ENCODE measurements at places on chromosomes 3 and 15.

DNA sequence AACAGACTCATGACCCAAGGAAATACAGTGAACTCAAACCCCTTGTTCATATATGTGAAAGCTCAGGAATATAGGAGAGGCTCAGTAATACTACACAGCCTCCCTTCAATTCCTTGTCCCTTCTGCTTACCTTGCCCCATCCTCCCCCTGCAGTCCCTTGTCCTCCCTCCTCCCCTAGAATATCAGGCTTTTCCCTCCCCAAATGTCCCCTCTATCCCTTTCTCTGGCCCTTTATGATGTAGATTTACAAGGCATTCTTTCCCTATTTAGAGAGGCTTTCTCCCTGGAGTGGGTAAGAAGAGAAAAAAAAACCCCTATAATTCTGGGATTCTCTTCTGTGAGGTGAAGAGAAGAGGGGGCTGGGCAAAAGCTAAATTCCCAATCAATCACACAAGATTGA is 64.9 kb upstream of the KBTBD8 start:
- no peak for DNase-seq

- DNase-seq, result no peak
Observed at GRCh38 chr3:14145670-14146380, 21.0 kb downstream of the TMEM43 start.

- no peak for DNase-seq
Observed at GRCh38 chr3:101838691-101839090, 10.6 kb upstream of the NFKBIZ start.

- no peak for DNase-seq
Observed at GRCh38 chr3:140399871-140400270, 278.0 kb upstream of the TRIM42 start.

GRCh38 chr3:161163297-161163696 is 57.8 kb upstream of the NMD3 start:
- no peak for DNase-seq

DNA sequence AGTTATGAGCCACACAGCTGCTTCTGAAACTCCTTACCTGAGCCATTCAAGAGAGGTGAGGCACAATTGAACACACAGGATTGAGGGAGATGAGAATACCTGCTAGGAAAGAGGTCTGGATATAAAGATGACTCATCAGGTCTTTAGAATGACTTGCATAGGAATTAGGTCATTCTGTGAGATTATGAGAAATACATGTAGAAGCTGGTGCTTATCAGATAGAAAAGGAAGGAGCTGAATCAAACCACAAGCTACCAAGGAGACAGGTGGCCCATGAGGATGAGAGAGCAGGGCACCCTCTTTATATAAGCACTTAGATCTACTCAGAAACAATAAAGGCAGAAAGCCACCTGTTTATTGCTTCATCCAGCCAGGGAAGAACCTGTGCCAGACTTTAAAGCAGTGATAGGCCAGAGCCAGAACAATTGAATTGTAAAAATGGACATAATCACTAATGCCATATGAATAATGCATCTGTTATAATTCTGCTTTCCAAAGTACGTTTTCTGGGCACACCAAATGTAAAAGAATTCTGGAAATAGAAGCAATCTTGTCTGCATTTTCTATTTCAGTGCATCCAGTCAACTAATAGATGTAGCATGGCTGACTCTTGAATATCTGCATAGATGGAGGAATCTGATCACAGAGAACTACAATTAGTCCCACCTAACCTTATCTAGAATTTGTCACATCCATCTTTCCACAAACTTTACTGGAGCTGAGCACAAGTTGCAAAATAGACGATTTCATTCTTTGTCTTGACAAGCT is 74.9 kb downstream of the PIK3R4 start:
- no peak for DNase-seq

GRCh38 chr3:56321892-56322291 is 146.4 kb downstream of the ERC2 start:
- DNase-seq, result no peak

- DNase-seq, result no peak
Observed at GRCh38 chr3:149327156-149327555, 6.3 kb downstream of the TM4SF18 start.

- no peak for DNase-seq
Observed at GRCh38 chr3:179410999-179411398, 40.3 kb downstream of the GNB4 start.

- DNase-seq, result no peak
Observed at GRCh38 chr3:50147447-50147846, 7.7 kb upstream of the SEMA3F start.

DNA sequence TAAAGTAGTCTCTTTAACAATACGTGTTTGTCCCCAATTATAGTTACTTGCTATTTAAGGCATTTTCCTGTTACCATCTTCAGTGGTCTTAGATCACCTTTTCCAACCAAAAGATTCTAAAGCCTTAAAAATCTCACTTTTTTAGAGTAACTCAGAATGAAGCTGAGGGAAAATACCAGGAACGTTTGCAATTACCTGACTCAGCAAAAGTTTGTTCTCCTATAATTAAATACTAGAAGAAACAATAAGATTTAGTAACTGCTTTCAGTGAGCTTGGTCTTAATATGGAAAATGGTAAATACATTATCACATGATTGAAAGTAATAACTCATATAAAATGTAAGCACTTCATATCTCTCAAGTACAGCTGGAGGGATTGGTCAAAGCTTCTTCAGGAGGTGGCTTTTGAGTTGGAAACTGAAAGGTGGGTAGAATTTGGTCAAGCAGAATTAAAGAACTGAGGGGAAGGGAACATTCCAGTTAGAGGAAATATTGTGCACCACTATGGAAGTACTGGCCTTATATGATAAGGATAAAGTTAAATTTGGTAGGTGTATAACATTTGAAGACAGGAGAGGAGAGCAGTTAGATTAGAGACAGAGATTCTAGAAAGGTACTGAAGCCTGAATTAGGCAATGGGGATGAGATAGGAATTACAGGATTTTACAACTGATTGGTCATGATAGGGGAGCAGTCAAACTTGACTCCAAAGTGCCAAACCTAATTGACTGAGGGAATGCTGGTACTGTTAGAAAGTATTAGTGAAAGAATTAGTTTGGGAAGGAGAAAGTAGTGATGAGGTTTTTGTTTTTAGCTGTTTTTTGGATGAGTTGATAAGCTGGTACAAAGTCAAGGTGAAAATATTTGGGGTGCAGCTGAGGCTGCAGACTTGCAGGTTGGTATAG is 21.9 kb downstream of the TSC22D2 start:
- DNase-seq, result no peak

GRCh38 chr15:75214293-75215096 is 12.8 kb downstream of the C15orf39 start:
- DNase-seq, result no peak

GRCh38 chr3:184470551-184470950 is 90.7 kb downstream of the CHRD start:
- no peak for DNase-seq

DNA sequence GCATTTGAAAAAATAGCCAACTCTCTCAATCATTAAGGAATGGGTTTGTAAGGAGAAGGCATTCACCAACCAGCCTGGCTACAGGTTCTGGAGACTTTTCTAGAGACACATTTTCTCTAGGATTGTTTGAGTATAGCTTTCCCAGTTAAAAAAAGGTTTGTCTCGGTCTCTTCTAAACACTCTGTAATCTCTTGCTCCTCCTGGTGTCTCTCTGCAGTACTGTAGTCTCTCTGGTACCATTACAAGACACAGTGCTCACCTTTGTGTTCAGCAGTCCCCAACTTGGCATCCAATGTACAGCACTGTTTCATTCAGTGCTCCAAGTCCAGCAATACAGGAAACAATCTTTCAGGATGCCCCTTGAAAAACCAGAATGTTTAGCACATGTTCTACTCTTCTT is 534.4 kb downstream of the ZNF385D start:
- no peak for DNase-seq

GRCh38 chr3:129599607-129600006 is 6.9 kb downstream of the PLXND1 start:
- DNase-seq, result no peak

- DNase-seq, result no peak
Observed at GRCh38 chr3:29585368-29585767, 304.5 kb downstream of the RBMS3 start.

- DNase-seq, result no peak
Observed at GRCh38 chr3:61725851-61726333, 164.5 kb downstream of the PTPRG start.

DNA sequence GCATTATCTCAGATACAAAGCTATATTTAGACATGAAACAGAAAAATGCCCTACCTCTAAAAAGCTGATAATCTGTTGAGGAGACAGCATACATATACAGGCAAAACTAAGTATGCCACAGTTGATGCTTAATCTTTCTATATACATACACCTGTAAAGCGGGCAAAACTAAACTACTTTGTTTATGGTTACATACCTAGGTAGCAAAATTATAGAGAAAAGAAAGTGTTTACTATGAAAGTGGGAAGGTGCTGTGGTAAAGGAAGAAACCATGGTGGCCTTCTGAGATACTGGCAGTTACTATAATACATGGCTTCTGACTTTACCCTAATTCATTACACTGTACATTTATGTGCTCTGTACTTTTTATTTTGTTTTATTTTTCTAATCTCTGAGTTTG is 36.0 kb upstream of the NR1I2 start:
- no peak for DNase-seq

- DNase-seq, result no peak
Observed at GRCh38 chr3:17354341-17354740, 388.1 kb downstream of the TBC1D5 start.

GRCh38 chr3:37992271-37993066 is 1.9 kb downstream of the VILL start:
- no peak for DNase-seq

DNA sequence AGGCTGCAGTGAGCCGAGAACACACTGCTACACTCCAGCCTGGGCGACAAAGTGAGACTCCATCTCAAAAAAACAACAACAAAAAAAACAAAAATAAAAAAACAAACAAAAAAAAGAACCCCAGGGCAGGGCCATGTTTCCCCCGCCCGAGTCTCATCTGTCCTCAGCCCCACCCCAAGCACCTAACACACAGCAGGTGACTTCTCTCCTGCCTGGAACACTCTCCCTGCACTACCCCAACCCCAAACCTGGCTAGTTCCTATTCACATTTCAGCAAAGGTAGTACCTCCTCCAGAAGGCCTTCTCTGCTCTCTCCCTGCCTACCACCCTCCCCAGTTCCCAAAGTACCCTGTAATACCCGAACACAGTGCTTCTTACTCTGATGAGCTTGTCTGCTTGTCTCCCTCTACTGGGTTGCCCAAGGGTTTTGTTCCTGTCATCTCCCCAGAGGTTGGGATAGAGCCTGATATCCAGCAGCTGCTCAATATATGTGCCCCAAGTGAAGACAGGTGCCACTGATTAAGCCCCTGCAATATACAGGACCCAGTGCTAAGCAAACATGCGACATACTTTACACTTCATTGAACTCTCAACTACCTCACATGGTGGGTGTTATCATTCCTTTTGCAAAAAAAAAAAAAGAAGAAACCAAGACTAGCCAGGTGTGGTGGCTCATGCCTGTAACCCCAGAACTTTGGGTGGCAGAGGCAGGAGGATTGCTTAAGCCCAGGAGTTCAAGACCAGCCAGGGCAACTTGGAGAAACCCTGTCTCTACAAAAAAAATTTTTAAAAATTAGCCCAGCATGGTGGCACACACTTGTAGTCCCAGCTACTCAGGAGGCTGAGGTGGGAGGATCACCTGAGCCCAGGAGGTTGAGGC is 103.6 kb downstream of the DAPK2 start:
- no peak for DNase-seq

GRCh38 chr3:138019281-138020069 is 9.5 kb downstream of the CLDN18 start:
- no peak for DNase-seq

DNA sequence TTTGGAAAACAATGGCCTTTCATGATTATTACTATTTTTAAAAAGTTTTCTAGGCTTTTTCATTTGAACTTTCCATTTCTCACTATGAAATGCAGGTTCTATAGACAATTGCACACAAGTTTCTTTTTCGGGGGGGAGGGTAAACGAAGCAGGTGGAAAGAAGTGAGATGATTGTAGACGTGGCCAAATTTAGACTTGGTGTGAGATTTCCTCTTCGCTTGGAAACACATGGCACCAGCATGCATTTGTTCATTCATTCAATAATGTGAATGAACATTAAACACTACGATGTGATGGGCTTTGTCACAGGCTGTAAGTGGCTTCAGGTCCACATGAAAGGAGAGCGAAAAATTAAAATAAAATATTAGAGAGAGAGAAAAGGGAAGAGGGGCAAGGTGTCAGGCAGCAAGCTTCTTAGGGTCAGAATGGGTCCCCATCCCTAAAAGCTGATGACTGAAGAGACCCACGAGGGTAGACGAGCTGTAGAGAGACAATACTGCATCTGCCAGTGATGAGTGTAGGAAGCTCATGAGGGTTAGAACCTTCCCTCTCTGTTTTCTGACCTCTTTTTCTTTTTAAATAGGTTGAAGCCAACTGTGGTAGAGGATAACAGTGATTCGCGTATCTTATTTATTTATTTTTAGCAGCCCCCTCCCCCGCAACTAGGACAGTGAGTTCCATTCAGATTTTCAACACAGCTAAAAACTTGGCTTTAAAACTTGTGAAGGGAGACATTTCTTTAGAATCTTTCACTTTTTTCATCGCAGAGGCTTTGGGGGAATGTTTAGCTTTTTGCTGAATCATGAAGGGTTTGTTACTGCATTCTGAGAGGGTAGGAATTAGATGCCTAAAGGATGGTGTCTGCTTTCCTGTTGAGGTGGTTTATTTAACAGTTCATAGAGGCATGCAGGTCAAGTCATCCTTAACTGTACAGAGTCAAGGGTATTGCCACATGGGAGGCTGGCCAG is 36.2 kb downstream of the GAP43 start:
- DNase-seq, result no peak

All from glomerular endothelial cell (primary cell).